Femur (tissue), 1 donor: ENCODE measurements at places on chromosomes 12 and 14.

GRCh38 chr14:85688006-85688405 lies 158.1 kb downstream of the FLRT2 start:
- DNase-seq = no peak

DNA sequence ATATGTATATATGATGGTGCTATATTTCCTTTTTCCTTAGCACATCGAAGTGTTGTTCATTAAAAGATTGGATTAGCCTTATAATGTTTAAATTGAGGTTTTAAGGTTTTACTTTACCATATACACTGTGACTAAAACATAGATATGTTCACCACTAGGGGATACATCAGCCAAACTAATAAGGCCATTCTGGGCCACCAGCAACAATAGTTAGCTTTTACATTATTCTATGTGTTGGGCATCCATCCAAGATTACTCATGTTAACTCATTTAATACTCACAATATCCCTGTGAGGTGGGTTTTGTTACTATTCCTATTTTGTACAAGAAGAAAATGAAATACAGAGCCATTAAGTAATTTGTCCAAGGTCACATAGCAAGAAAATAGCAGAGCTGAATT lies 202.6 kb upstream of the AVPR1A start:
- no peak for DNase-seq

DNA sequence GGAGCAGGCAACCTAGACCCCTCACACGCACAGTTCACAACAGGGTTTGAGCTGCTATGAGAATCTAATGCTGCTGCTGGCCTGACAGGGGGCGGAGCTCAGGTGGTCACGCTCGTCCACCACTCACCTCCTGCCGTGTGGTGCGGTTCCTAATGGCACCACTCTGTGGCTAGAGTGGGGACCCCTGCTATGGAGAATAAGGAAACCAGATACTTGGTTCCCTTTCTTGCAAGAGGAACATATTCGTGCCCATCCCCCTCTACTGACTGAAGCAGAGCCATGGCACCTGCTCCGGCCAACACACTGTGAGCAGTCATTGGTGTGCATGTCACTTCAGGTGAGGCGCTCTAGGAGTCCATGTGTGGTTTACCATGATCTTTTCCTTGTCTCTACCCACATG lies 30.4 kb upstream of the RIMBP2 start:
- no peak for DNase-seq

DNA sequence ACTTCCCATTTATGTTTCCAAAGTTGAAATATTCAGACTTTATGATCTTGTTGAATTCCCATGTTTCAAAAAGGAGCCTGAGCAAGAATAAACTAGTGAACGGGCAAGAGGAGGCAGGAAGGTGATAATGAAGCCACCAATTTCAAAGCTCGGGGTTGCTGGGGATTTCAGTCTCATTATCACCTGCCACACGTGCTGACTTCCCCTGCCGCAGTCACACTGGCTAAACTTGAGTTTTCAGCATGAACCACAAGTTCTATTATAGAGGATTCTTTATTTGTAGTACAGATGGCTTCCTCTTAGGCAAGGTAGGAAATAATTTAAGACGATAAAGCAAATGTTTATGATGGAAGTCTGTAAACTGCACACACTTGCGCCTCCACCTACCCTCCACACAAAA lies 18.1 kb upstream of the DIABLO start:
- DNase-seq = no peak

- no peak for DNase-seq
Measured at GRCh38 chr14:34605461-34605860, 24.5 kb downstream of the SNX6 start.

DNA sequence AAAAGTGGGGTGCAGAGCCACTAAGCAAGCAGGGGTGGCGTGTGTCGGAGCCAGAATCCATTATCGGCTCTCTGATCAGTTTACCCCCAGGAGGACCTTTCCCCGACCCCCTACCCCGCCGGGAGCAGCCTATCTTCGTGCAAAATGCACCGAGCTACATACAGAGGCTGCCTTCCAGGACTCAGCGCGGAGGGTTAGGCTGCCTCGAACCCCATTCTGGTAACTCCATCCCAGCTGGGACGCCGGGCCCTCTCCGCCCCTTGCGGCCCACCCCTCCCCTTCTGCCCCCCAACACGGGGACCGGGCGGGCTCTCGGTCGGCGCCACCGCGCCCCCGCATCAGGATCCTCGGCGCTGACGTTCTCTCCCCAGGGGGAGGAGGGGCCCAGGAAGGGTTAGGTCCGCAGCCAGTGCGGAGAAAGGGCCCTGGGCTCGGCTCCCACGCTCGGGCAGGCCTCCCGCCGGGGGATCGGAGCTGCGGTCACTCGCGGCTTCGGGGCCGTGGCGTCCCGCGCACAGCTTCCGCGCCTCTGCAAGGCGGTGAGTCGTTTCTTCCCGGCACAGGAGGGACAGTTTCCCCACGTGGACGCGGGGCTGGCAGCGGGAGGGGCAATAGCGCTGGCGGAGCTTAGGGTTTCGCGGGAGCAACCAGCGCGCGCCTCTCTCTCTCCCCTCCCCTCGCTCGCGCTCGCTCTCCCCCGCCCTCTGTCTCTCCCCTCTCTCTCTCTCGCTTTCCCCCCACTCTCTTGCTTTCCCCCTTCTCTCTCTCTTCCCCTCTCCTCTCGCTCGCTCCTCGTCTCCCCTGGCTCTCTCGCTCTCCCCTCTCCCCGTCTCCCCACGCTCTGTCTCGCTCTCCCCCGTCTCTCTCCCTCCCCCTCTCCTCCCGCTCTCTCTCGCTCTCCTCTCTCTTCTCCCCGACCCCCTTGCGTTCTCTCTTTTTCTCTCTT lies 12.5 kb upstream of the MAP3K9 start:
- DNase-seq = peak; percentile 59

- DNase-seq = no peak
Measured at GRCh38 chr12:95323212-95323611, 105.6 kb downstream of the VEZT start.

DNA sequence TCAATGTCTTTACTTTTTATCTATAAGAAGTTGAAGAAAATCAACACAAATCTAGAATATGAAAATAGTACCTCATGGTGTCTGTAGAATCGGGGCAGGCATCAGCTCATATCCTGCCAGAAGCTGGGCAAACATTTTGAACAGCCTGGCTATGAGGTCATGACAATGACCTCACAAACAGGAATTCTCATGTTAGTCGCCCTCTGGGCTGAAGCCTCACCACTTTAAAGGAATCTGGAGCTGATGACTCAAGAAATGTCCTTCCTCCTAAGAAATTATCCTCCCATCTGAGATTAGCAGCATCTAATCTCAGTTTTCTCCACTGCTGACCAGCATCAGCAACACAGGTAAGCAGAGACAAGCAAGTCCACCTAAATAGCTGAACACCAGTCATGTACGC lies 27.1 kb downstream of the CLIP1 start:
- DNase-seq = no peak

- DNase-seq = no peak
Measured at GRCh38 chr12:19263672-19264071, 134.1 kb downstream of the PLEKHA5 start.

GRCh38 chr14:89504602-89505313 lies 87.7 kb upstream of the FOXN3 start:
- DNase-seq = peak; percentile 46

GRCh38 chr14:104998801-104999200 lies 13.2 kb downstream of the CLBA1 start:
- DNase-seq = no peak

DNA sequence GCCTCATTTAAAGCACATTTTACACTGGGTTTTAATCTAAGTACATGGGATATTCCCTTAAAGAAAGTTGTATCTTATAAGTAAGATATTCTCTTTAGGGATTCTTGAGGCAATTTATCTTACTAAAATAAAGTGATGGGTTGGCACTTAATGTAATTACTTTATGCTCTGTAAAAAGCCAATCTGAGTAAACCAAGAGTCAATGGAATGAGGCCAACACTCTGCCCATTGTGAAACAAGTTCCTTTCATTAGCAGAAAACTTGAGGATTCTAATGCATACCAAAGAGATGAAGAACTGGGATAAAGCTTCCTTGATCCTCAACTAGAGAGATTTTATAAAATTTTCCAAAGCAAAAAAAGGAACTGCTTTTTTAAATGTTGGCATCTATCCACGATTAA lies 121.2 kb downstream of the METTL25 start:
- no peak for DNase-seq

DNA sequence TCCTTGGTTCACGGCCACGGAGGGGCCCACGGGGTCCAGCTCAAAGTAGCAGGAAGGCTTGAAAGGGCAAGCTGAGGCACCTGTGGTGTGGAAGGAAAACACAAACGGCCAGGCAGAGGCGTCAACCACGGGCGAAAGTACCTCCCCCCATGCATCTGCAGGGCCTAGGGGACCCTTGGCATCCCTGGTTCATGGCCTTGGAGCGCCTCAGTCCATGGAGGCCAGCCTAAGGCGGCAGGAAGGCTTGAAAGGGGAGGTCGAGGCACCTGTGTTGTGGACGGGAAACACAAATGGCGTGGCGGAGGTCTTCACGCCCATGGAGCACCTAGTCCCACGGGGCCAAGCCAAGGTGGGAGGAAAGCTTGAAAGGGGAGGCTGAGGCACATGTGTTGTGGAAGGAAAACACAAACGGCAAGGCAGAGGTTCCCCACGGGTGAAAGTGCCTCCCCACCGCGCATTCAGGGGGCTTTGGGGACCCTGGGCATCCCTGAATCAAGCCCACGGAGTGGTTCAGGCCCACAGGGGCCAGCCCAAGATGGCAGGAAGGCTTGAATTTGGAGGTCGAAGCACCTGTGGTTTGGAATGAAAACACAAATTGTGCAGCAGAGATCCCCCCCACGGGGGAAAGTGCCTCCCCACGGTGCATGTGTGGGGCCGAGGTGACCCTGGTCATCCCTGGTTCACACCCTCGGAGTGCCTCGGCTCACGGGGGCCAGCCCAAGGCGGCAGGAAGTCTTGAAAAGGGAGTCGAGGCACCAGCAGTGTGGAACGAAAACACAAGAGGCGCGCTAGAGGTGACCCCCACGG lies 380.8 kb downstream of the ALG10 start:
- DNase-seq = peak; percentile 2

DNA sequence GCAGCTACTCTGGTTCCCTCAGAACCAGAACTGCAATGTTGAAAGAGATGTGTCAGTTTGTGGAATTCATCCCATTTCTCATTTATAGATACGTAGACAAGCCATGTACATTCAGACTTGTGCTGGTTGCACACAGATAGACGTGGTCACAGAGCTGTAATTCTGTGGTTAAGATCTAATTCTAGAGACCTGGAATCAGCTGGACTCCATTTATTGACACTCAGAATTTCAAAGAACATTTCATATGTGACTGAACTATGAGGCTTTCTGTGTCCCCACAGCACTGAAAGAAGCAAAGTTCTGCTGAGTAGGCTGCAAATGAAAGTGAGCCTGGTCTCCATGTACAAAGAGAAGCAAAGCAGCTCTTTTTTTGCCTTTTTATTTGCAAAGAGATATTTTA lies 220.2 kb upstream of the NAV3 start:
- no peak for DNase-seq
